ENCODE measurements at places on chromosomes 6 and 20.

DNA sequence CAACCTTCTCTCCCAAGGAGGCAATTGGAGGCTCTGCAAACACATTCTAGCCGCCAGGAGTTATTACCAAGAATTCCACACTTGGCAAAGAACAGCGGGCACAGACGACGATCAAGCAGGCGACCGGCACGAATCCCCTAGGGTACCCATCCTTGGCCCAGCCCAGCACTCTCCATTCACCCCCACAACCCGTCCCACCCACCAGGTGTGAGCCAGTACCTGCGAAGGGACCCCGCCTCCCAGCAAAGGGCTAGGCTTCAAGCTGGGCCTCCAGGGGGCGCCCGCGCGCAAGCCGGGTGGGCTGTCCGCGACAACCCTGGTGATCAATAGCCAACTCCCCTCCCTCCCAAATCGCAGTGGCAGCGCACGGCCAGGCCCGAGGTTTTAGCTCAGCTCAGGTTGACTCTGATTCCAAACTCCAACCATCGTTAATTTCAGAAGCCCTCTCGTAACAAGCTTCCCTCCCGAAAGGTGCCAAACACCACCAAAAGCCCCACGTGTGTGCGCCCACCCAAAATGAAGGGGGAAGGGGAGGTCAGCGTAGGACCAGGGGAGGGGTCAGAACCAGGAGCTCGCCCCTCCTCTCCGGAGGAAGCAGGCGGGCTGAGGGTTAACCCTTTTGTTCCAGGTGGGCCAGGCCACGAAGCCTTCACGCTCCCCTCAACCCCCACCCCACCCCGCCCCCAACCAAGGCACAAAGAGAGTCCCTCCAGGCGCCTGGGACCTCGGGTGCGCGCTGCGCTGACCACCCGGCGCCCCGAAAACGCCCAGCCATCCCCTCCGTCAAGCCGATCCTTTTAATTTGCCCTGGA, 2.1 kb downstream of the SALL4 start:
- DNase-seq, result no peak

- DNase-seq, result no peak
Observed at GRCh38 chr6:168964138-168964835, 289.4 kb downstream of the THBS2 start.

GRCh38 chr20:2283706-2284423, 11.9 kb upstream of the TGM3 start:
- no peak for DNase-seq

DNA sequence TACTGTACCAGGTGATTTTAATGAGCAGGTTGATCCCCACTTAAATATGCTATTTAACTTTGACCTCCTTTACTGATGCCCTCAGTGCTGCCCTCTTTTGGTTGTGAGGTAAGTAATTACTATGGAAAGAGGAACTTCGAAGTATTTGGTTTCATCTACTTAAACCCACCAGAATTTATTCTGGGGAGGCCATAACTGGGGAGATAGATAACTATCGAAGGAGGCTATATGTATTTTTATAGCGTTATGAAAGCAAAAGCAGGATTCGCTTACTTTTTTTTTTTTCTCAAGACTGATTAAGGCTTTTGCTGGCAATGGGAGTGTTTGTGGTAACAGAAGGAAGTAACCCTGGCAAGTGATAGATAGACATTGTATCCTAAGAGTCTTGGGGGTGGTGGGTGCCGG, 168.9 kb upstream of the CENPW start:
- no peak for DNase-seq

DNA sequence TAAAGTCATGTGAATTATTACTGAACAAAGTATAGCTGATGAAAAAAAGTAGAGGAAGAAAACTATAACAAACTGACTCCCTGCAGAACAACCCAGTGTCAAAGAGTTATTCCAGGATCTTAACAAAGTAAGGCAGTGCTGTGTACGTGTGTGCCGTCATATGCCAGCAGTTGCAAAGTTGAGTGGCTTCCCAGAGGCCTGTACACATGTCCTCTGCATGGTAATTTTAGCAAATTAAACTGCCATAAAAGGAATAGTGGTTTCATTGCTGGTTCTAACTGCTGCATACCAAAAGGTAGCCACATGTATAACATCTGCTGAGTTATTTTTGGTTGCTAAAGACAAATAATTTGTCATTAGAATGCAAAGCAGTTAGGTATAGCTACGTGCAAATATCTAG, 44.8 kb downstream of the RIPOR2 start:
- no peak for DNase-seq

GRCh38 chr6:166019214-166019613, 148.4 kb downstream of the TBXT start:
- no peak for DNase-seq

- DNase-seq, result no peak
Observed at GRCh38 chr20:63392465-63393365, 31.6 kb upstream of the CHRNA4 start.

DNA sequence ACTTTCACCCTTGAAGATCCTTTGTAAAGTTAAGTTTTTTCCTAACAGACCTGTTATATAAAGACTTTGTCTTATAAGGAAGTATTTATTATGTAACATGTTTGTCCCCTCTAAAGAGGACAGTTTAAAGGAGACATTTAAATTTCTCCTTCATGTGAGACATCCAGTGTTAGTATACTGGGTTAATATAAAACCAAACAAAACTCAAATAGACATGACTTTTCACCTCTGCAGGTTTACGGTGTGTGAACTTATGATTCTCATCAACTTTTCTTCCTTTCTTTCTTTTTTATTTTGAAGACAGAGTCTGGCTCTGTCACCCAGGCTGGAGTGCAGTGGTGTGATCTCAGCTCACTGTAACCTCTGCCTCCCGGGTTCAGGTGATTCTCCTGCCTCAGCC, 17.4 kb upstream of the MPC1 start:
- no peak for DNase-seq

DNA sequence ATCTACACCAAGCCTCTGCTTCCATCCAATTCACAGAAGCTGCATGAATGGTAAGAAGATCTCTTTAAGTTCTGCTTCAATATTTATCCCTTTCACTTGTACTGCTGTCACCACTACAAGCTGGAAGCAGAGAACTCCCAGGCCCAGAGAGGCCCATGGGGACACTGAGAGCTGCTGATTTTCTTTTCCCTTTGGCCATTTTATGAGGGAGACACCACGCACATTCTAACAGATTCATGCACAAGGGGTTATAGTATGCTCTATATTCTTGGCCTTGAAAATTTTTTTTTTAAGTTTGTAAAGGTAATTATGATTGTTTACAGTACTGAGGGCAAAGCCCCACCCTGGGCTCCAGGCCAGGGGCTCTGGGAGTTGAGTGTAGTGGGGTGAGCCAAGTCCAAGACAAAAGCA, 88.4 kb downstream of the MYB start:
- DNase-seq, result no peak

DNA sequence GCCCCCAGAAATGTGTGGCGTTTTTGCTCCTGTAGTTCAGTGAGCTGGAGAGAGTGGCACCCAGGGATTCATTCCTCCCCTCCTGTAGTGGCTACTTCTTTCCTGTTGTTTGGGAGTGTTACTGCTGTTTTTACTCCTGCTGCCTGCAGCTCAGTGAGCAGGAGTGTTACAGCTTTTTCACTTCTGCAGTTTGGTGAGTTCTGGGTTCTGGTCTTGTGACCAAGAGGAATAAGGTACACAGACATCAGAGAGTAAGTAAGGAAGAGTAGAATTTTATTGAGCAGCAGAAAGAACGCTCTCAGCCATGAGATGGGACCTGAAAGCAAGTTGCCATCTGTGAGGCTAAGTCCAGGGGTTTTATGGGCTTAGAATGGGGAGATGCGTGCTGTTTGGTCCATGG, 966.3 kb upstream of the CITED2 start:
- DNase-seq, result no peak

GRCh38 chr6:40912158-40912946, 126.7 kb downstream of the UNC5CL start:
- DNase-seq, result no peak

- DNase-seq, result no peak
Observed at GRCh38 chr20:17990278-17990972, 21.6 kb downstream of the MGME1 start.

DNA sequence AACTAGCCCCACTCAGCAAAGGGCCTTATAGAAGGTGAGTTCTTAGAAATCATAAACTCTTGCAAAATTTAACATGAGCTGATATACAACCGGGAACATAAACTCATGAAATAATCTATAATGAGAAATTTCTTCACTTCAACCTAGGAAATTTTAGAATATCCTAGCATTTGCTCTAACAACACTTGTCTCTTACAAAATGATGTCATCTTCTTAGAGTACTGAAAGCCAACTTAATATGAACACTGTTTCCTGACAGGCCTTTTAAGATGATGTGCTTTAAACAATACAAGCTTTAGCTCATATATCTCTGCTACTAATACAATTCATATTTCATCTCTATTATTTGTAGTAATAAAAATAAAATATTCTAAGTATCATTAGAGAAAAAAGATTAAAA, 932 bp downstream of the PACRG start:
- no peak for DNase-seq

DNA sequence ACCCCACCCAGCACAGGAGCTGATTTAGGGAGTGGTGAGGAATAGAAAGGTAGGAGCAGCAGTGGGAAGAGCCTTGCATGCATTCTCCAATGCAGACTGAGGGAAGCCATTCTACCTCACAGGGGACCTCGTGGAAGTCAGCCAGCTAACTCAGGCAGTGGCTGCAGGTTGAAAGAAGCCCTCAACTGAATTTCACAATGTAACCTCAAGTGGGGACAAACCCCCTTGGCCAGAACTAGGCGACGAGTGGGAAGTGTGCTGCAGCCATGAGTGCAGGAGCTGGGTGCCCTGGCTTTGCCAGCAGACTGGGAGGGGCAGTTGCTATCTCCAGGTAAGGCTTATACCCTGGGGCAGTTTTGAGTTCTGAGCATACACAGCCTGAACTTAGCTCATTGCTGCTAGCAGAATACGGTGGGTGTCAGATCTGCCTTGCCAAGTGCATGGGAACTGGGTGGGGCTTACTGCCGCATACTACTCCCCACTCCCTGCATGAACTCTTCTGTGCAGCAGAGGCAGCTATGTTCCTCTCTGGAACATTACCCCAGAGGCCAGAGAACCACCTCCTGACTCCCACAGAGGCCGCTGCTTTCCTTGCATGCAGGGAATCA, 126.5 kb downstream of the CDK19 start:
- no peak for DNase-seq

- DNase-seq, result peak; percentile 59
Observed at GRCh38 chr6:164927288-164928056, 381.9 kb downstream of the C6orf118 start.

DNA sequence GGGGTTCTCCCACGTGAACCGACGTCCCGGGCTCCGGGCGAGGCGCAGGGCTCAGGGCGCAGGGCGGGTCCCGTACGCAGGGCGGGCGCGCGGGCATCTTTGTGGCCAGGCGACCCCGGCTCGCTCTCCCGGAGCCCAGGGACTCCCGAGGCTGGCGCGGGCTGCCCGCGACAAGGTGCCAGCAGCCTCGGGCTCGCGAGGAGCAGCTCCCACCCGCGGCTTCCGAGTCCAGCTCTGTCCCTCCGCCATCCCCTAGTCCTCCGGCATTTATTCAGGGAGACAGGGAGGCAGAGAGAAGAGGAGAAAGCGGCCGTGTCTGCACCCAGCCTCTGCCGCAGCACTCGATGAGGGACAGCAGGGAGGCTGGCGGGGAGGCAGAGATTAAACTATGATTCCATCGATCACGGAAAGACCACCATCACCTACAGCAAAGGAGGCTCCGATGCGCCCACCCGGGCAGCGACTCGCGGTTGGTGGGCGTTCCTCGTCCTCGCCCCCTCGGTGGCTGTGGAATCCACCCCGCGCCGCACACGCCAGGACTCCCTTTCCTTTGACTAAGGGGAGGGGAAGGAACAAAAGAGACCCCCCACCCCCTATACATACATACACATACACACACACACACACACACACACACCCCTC, 1.1 kb downstream of the RGS17 start:
- DNase-seq, result no peak

DNA sequence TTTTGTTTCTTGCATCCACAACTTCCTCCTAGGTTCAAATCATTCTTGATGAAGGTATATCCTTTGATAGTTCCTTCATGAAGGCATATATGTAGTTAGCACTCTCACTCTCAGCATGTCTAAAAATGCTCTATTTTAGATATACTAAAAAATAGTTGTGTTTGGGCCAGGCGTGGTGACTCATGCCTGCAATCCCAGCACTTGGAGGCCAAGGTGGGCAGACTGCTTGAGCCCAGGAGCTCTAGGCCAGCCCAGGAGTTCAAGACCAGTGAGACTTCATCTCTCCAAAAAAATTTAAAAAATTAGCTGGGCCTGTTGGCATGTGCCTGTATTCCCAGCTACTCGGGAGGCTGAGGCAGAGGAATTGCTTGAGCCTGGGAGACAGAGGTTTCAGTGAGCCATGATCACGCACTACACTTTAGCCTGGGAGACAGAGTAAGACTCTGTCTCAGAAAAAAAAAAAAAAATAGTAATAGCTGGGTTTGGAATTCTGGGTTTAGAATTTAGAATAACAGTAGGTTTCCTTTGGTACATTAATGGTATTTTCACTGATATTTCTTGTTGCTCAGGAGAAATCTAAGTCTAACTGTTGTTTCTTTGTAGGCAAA, 7.0 kb downstream of the SERAC1 start:
- DNase-seq, result no peak

DNA sequence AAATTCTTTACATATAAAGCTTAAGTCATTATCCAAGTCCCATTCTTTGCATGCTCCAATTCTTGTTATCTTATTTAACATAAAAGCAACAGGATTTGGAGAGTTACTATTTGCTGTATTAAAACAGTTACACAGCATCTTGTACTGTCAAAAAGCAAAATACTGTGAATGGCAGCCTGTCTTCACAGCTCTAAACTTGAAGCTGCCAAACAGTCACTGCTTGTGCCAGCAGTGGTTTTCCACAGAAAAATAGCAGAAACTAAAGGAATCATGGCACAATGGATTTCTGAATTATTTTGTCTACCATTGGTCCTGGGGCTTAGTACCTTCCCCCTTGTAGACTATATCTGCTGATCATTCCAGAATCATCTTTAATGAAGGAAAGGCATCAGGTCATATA, 107.5 kb downstream of the SESN1 start:
- DNase-seq, result no peak

DNA sequence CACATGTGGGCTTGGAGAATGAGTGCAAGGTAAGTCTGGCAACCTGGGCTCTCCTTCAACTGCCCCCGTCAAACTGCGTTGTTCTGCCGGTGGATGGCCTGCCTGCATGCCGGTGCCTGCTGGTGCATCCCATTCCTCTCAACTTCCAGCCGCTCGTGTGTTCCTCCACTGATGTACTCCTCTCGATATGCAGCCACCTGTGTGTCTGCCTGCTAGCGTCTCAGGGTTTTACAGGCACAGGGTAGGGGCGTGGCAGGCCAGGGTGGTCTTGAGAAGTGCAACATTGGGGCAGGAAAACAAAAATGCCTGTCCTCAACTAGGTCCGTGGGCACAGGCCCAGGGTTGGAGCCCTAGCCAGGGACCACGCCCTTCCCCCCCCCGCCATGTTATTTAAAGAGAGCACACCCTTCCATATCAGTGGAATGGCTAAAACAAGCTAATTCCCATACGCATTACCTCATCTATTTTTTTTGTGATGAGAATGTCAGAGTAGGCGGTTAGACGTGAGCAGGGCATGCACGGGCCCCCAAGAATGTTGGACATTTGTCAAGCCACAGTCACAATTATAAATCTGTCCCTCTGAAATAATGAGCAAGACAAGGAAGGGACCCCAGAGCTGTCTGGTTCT, 33.2 kb downstream of the SERPINB6 start:
- DNase-seq, result no peak

Data from foreskin melanocyte (primary cell).